NCI-H446 treated with DMSO at 0.1 percent for 48 hours (cell line): ENCODE measurements at places on chromosomes 2 and 18.
A peak's percentile ranks its signal among the peaks of the same experiment; 100 is the strongest.

- DNase-seq, result no peak
Observed at GRCh38 chr2:32455816-32456215, 99.0 kb downstream of the BIRC6 start.

DNA sequence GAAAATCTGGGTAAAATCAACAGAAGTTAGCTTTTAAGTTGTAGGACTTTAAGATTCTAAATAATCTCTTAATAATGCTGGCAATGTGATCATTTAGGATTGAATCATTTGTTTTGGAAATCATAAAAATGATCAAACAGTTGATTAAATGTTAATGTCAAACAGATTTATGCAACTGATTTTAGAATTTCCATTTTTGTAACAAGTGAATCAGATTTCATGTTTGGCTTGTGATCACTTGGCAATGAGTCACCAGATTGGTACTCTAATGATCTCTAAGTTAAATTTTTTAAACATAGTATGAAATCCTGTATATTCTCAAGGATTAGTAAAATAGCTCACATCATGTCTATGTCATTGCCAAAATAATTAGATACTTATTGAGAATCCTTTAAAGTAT is 50.1 kb upstream of the UNC80 start:
- peak; percentile 10 for DNase-seq

DNA sequence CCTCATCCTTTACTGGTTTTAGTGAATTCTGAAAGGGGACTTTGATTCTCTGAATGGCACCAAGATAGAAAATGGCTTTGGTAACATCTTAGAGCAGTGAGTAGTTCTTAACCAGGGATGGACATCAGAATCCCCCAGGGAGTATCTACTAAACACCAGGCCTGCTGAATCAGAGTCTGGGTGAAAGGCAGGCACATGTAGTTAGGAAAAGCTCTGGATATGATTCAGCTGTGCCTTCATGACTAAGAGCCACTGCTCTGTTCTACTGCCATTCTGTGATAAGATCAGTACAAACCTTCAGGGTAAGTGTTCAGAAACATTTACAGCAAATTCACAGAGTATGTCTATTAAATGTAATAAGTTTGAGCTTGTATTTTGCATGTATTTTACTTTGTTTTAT is 46.2 kb upstream of the B3GNT2 start:
- DNase-seq, result no peak

GRCh38 chr2:8682719-8683667 is 1.1 kb downstream of the ID2 start:
- peak; percentile 47 for DNase-seq

DNA sequence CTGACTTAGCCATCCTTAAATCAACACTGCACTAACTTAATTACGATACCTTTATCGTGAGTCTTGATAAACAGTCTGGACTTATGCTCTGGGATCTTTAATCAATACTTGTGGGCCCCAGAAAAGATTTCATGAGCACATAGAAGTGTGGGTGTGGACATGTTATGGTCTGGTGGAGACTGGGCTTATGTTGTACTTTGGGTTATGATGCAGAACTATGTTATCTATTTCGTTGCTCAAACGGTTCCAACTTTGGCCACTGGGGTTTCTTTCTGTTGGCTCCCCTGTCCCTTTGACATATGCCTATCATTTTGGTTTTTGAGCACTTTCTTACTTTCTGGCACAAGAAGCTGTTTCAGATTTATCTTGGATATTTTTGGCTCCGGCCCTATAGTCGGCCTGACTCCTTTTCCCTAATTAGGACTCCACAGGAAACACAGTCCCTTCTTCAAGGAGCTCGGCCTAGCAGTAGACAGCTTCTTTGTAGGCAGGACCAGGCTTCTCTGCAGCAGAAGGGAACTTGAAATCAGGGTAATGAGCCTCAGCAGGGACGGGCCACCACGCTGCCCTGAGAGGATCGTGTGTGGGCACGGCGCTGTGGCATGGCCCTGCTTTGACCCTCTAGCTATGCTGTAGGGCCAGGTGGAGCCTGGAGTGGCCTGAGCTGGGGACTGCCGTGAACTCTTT is 54.6 kb upstream of the TXNDC2 start:
- no peak for DNase-seq

DNA sequence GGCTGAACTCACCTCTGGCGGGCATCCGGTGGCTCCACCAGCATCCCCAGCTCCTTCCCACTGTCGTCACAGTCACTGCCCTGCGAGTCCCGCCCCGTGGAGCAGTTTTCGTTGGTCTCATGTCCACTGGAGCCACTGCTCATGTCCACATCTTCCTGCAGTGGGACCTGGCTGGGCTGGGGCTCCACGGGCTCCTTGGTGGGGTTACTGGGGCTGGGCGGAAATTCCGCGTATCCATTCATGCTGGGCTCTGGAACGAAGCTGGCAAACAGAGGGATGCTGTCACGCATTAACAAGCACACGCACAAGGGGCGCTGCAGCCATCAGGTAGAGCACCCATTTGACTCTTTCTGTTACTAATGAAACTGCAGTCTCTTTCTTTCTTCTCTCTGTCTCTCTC is 10.7 kb downstream of the PER2 start:
- no peak for DNase-seq

GRCh38 chr2:191933307-191934105 is 86.6 kb upstream of the CAVIN2 start:
- peak; percentile 20 for DNase-seq

DNA sequence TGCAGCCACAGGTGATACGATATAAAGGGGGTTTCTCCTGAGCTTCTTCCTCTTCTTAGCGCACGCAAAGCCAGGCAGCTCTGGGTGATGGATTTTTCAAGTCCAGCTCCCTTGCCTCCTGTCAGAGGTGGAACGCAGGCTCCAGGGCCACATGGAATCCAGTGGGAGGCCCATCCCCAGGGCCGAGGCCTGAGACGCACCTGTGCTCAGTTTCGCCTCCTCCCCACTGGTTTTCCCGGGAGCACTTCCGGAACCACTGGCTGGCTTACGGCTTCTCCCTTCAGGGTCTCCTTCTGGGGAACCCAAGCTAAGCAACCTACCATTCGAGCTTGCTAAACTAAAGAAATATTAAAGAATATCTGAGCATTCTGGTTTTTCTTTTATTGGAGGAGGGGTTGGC is 63.6 kb downstream of the TRAPPC12 start:
- DNase-seq, result no peak

DNA sequence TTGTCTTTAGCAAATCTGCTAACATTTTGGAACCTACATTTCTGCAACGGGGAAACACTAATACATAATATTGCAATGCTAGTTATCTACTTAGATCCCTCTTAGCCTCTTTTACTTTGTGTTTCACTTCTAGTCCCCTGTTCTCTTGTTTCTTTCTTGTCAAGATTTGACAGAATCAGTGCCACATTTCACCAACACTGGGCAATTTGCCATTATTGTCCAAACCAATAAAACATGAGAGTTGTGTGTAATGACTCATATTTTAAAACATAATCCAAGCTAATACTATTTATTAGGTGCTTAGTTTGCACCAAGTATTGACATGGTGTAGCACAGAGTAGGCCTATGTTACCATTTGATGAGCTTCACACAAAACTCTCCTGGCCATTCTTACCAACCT is 33.7 kb upstream of the ACVR1C start:
- DNase-seq, result no peak

- DNase-seq, result no peak
Observed at GRCh38 chr18:48728204-48728833, 189.5 kb downstream of the CTIF start.

- DNase-seq, result no peak
Observed at GRCh38 chr2:54139210-54139609, 23.8 kb downstream of the ACYP2 start.

DNA sequence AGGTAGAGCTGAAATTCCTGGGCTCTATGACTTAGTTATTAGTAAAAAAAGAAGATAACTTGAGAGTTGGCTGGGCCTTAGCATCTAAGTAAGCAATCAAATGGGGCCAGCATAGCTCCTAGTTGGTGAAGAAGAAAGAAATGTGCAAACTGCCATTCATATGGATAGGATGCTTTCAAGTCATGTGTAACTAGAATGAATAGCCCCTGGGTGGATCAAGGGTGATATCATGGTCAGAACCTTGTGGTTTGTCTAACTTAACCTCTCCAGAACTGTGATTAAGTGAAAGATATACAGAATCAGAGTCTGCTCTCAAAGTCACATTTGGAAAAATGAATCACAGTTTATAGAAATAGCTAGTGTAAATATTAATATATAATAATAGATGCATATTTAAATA is 198.7 kb upstream of the DTNA start:
- no peak for DNase-seq

- DNase-seq, result no peak
Observed at GRCh38 chr2:129673847-129674711, 305.4 kb upstream of the RAB6C start.

- no peak for DNase-seq
Observed at GRCh38 chr2:230346921-230347533, 20.0 kb downstream of the SP140L start.

GRCh38 chr18:48030616-48031480 is 100.4 kb upstream of the SMAD2 start:
- peak; percentile 27 for DNase-seq

DNA sequence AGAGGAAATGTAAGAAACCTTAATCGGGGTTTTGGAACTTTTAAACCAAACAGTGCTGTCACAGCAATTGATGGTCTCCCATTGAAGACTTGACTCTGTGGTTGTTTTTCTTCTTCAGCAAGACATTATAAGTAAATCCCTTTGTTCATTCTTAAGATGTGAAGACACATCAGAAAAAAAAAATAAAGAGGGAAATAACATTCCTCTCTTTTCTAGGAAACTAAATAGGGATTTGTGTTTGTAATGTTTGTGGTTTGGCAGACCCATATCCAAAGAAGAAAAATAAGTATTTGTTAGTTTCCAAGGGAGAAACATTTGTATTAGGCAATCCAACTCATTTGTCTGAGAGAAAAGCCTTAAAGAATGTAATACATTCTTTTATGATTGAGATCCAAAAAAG is 359.9 kb downstream of the DSC3 start:
- DNase-seq, result no peak

DNA sequence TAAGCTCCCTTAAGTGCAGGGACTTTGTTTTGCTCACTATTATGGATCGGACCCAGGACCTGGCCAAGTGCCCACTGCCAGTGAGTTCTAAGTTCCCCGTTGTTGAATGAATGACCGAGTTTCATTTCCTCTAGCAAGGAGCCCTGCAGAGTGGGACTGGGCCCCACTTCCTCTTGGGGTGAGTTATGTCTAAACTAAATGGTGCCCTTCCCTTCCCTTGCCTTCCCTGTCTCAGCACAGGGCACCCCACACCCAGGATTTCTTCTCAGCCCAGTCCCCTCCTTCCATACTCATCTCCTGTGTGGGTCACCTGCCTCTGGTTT is 195.3 kb upstream of the HS6ST1 start:
- DNase-seq, result no peak

GRCh38 chr2:58339548-58340243 is 98.6 kb upstream of the FANCL start:
- DNase-seq, result no peak

DNA sequence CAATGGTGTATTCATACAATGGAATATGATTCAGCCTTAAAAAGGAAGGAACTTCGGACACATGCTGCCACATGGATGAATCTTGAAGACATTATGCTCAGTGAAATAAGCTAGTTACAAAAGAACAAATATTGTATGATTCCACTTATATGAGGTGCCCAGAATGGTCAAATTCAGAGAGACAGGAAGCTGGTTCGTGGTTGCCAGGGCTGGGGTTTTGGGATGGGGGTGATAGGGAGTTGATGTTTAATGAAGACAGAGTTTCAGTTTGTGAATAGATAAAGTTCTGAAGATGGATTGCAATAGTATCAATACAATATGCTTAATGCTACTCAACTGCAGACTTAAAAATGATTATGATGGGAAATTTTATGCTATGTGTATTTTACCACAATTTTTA is 28.0 kb upstream of the MC2R start:
- DNase-seq, result no peak

GRCh38 chr2:57733956-57734355 is 312.6 kb upstream of the VRK2 start:
- no peak for DNase-seq

DNA sequence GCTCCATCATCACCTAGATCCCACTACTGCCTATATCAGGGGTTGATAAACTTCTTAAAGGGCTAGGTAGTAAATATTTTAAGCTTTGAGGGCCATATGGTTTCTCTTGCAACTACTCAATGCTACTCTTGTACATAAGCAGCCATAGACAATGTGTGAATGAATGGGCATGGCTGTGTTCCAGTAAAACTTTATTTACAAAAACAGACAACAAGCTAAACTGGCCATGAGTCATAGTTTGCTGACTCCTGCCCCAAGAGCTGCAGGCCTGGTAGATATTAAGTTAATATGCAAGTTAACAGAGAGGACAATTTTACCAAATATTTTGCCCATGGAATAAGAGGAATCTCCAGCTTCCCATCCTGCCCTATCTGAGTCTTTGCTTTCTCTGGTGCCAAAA is 29.8 kb upstream of the MYO3B start:
- DNase-seq, result peak; percentile 39

DNA sequence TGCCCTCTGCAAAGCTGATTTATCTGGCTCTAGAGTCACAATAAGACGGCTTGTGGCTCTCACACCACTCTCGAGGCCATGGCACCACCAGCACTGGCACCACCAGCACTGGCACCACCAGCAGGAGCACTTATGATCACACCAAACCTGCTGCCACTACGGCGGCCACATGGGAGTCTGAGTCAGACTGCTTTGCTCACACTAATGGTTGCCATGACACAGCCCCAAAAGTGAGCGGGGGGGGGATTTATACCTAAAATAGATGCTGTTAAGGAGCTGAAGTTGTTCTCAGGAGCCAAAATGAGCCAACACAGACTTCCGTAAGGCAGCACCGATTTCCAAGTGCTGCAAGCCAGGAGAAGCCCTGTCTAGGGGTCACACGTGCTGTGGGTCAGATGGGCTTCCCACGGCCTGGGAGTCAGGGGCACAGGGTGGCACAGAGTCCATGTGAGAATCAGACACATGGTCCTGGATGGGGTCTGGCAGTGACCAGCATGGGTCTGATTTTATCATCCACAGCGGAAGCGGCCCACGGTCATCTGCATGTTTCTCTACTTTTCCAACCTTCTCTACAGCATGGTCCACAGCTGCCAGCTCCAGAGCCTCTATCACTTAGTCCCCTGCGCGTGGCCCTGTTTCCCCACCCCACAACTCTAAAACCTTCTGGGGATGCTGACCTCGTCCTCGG is 16.7 kb downstream of the DNMT3A start:
- no peak for DNase-seq

- DNase-seq, result no peak
Observed at GRCh38 chr2:234345921-234346320, 151.0 kb downstream of the ARL4C start.
